ENCODE measurements at places on chromosomes 13 and 19.
A peak's percentile ranks its signal among the peaks of the same experiment; 100 is the strongest.

GRCh38 chr13:50449465-50449864 lies 394.0 kb downstream of the DLEU7 start:
- no peak for DNase-seq

DNA sequence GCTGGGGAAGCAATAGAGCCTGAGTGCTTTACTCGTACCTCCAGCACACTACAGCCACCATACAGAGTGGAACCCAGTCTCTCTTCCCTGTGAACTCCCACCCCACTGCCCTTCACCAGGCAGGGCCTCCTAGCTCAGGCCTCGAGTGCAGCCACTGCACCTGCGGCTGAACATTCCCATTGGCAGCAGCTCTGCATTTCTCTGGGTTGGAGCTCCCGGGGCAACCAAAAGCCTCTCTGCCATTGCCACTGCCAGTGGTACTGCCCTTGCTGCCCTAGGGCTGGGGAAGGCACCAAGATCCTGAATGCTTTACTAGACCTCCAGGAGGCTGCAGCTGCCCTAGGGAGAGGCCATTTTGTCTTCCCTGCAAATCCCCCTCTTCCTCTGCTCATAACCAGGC lies 266.8 kb downstream of the TDRD3 start:
- no peak for DNase-seq

DNA sequence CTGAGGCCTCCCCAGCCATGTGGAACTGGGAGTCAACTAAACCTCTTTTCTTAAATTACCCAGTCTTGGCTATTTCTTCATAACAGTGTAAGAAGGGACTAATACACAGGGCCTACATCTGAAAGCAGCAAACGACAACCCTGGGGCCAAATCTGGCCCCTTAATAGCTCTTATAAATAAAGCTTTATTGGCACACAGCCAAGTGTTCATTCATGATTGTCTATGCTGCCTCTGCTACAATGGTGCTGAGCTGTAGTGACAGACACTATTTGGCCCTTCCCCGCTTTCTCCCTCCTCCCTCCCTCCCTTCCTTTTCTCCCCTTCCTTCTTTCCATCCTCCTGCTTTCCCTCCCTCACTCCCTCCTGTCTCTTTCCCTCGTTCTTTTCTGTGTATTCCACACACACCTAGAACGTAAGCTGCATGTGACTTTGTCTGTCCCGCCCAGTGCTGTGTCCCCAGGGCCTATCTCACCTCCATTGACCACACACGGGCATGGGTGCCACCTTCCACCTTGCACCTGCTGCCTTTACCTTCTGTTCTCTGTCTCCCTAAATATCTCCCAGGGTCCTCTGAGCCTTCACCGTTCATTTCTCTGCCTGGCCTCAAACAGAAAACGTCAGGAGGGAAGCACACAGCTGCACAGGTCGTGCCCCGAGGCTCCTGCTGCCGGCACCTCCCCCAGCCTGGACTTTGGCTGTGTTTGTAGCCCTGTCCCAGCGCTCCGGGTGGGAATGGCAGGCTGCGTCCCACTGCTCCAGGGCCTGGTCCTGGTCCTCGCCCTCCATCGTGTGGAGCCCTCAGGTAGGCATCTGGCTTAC lies at the start of gene PROZ:
PROZ (plus strand) TSS at position 720 of the 819 bp plus-strand sequence; CDS start at position 733, 13 bp downstream.
- DNase-seq: no peak

GRCh38 chr13:28618230-28618994 lies 40.5 kb upstream of the POMP start:
- no peak for DNase-seq

- peak; percentile 57 for DNase-seq
Observed at GRCh38 chr19:13952931-13953531, 722 bp downstream of the DCAF15 start.

DNA sequence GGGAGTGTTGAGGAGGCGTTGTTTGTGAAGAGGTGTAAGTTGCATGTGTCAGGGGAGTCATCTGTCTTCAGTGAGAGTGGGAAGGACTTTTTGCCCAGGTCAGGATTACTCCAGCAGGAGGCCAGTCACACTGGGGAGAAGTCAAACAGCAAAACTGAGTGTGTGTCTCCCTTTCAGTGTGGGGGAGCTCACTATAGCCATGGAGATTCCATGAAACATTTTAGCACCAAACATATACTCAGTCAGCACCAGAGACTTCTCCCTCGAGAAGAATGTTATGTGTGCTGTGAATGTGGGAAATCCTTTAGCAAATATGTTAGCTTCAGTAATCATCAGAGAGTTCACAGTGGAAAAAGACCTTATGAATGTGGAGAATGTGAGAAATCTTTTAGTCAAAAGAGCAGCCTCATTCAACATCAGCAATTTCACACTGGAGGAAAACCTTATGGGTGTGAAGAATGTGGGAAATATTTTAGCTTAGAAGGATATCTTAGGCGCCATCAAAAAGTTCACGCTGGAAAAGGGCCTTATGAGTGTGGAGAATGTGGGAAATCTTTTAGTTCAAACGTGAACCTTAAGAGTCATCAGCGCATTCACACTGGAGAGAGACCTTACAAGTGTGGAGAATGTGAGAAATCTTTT lies 8.4 kb upstream of the ZNF587 start:
- DNase-seq: no peak

GRCh38 chr13:73932091-73932490 lies 202.1 kb downstream of the KLF12 start:
- peak; percentile 21 for DNase-seq

DNA sequence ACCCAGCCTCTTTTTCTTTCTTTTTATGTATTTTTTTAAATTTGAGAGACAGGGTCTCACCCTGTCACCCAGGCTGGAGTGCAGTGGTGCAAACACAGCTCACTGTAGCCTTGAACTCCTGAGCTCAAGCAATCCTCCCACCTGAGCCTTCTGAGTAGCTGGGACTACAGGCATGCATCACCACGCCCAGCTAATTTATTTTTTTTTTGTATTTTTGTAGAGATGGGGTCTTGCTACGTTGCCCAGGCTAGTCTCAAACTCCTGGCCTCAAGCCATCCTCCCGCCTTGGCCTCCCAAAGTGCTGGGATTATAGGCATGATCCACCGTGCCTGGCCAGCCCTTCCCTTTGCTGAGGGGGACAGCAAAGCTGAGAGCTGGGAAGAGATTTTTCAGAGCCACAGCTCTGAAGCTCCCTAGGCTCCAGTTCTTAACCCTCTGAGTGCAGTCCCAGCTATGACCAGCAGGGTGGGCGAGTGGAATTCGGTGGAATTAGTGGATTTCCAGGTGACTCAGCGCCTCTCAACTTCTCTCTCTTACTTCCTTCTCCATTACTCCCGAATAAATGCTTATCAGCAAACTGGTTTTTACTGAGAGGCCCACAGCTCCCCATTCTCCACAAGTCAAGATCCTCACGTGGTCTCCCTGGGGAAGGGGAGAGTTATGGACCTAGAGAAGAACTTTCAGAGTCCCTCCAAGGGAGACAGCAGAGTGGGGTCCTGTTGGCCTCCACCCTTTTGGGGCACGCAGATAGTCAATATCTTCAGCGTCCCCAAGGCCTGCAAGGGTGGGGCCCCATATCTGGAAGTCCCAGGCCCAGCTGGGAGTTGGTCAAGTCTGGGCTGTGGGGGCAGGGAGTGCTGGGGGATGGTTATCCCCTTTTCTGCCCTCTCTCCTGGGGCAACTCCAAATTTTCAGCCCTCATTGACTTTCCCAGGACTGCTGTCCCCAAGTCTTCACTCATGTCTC lies 1.2 kb downstream of the BLVRB start:
- DNase-seq: peak; percentile 87

DNA sequence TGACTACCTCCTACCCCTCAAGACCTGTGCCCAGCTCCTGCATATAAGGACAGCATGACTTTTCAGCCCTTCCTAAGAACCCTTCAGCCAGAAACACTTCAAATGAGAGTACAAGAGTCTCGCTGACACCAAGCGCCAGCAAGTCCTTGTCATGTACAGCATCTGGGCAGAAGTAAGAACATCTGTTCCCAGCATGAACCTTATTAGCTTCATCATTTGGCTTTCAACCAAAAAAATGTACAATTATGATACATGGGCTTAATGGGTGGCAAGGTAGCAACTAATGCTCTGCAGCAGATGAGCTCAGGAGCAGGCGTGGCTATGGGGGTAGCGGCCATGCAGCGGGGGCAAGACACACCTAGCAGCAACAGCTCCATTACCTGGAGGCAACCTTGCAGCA lies 487.6 kb downstream of the COG6 start:
- no peak for DNase-seq

DNA sequence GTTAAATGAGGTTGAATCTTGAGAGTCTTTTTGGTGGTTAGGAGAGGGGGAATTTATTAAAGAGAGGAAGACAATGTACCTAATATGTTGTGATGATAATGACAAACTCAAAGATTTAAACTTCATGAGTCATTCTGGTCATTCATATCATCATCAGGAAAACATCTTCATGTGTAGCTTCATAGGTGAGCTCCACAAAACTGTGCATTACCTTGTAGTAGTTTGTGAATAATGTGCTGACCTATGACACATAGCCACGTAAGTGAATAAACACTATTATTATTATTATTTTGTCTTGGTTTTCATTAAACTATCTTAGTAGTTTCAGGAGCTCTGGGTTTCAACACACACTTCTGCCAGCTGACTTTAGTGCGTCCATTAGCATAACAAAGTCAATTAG lies 997 bp upstream of the GPC6 start:
- no peak for DNase-seq

- DNase-seq: no peak
Observed at GRCh38 chr13:105118426-105118985, 1417.0 kb downstream of the EFNB2 start.

- no peak for DNase-seq
Observed at GRCh38 chr13:91563799-91564198, 165.4 kb downstream of the GPC5 start.

- DNase-seq: no peak
Observed at GRCh38 chr19:19530423-19530804, 1.7 kb downstream of the YJEFN3 start.

DNA sequence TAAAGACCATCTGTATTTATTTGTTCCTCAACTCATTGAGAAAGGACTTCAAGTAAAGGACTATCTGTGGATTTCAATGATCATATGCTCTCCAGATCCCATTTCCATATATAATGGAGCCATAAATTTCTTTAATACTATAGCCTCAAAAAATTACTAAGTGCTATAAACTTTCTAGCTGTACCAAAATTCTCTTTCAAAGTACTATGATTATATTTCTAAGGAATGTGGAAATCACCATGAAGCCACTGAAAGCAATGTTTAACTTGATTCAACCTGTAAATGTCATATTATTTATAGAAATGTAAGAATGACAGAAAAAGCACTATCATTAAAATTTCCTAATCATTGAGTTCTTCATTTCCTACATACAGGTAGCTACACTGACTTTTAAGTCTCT lies 20.7 kb downstream of the TBC1D4 start:
- DNase-seq: peak; percentile 12

- peak; percentile 56 for DNase-seq
Observed at GRCh38 chr19:31304831-31305312, 44.4 kb downstream of the TSHZ3 start.

GRCh38 chr13:35157143-35157755 lies 215.2 kb downstream of the NBEA start:
- DNase-seq: peak; percentile 72

DNA sequence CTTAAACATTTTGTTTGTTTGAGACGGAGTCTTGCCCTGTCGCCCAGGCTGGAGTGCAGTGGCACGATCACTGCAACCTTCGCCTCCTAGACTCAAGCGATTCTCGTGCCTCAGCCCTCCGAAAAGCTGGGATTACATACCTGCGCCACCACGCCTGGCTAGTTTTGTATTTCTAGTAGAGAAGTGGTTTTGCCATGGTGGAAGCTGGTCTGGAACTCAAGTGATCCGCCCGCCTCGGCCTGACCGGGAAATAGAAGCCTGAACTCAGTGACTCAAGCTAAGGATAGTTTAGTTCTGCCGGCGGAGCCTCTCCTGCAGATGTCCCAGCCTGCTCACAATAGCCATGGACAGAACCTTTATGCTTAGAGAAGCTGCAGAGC lies 53.0 kb upstream of the ZNF254 start:
- peak; percentile 68 for DNase-seq

DNA sequence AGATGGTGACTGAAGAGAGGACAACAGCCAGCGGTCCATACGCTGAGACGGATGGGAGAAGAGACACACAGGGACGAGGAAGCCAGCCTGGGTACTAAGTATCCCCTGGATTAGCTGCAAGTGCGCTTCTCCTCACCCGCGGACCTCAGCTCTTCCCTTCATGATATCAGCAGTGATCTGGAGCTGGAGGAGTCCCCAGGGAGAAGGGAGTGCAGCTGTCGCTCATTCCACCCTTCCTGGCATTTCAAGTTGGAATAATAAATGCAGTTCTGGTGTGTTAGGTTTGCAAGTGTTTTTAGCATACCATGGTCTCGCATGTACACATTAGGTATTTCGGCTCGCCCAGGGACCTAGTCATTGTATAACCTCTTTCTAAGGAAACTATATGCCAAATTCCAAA lies 88.5 kb upstream of the C1QTNF9B start:
- DNase-seq: no peak

- DNase-seq: no peak
Observed at GRCh38 chr19:30780032-30780431, 407.8 kb downstream of the ZNF536 start.

GRCh38 chr13:31322702-31323405 lies 123.1 kb downstream of the B3GLCT start:
- DNase-seq: no peak

- DNase-seq: peak; percentile 15
Observed at GRCh38 chr13:110853235-110853721, 61.6 kb downstream of the ANKRD10 start.

DNA sequence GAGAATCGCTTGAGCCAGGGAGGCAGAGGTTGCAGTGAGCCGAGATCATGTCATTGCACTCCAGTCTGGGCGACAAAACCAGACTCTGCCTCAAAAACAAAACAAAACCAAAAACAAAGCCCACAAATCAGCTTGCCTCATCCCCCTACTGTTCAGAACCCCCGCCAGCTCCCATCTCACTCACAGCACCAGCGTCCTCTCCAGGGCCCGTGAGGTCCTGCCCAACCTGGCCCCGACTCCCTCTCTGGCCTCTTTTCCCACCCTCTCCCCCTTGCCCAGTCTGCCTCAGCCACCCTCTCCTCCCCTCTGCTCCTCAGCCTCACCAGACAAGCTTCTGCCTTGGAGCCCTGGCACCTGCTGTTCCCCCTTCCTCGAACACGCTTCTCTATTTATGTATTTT lies 3.8 kb downstream of the SLC8A2 start:
- DNase-seq: no peak

- DNase-seq: no peak
Observed at GRCh38 chr13:98970330-98970729, 7.5 kb downstream of the DOCK9 start.

GRCh38 chr19:41991025-41991424 lies 3.0 kb downstream of the ATP1A3 start:
- no peak for DNase-seq

GRCh38 chr19:812049-812746 lies 9.6 kb downstream of the PLPPR3 start:
- DNase-seq: no peak

GRCh38 chr13:42762251-42762650 lies 19.1 kb upstream of the FAM216B start:
- DNase-seq: no peak

- DNase-seq: peak; percentile 91
Observed at GRCh38 chr19:35756377-35757230, at the start of gene HSPB6. Gene HSPB6 (minus strand): TSS chr19:35757029. CDS start chr19:35757008, 21 bp downstream.

DNA sequence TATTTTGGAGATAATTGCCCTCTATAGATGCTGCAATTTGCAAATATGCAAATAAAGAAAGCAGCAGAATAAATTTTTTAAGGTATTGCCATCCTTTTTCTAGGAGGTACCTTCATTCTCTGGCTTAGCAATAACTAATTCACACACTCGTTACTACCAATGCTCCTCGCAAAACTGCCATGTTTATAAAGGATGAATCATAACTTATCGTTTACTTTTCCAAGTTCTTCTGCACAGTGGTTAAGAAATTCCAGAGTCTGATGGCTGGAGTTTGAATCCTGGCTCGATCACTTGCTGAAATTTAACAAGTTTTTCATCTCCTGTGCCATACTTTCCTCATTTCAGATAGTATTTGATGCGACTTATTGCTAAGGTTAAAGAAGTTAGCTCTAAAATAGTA lies 708.6 kb upstream of the KLHL1 start:
- peak; percentile 57 for DNase-seq

Data from fibroblast of lung (primary cell).